ENCODE measurements at places on chromosomes 2 and 18.

DNA sequence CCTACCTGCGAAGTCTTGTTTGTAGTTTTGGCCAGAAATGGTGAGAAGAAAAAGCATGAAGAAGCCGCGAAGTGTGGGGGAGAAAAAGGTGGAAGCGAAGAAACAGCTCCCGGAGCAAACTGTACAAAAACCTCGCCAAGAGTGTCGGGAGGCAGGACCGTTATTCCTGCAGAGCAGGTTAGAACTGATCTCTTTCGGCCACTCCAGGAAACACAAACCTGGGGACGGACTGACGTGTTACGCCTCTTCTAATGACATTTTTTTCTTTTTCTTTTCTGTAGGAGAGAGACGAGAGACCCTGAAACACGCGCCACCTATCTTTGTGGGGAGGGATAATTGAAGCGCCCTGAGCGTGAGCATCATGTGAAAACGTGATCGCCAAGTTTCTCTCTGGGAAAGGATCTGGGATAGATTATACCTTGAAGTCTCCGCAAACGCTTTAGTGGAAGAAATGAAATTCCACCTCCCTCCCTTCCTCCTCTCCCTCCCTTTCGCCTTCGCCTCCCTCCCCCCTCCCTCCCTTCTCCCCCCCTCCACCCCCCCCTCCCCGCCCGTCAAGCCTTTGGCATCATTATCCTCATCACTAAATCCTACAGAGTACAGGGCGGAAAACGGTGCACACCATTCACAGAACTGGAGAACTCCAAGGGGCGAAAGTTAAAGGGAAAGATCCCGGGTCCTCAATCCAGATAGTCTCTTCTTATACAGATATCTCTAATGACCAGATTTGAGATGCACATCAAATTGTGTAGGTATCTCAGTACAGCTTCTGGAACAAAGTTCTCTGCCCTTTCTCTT lies at the start of gene ZEB2:
Gene ZEB2, minus strand, starts transcription at position 186 of the 798 bp plus-strand sequence. CDS start 2,769 bp downstream, outside the sequence.
- DNase-seq: no peak

GRCh38 chr2:217832987-217833386 lies 169.8 kb downstream of the TNS1 start:
- DNase-seq: no peak

DNA sequence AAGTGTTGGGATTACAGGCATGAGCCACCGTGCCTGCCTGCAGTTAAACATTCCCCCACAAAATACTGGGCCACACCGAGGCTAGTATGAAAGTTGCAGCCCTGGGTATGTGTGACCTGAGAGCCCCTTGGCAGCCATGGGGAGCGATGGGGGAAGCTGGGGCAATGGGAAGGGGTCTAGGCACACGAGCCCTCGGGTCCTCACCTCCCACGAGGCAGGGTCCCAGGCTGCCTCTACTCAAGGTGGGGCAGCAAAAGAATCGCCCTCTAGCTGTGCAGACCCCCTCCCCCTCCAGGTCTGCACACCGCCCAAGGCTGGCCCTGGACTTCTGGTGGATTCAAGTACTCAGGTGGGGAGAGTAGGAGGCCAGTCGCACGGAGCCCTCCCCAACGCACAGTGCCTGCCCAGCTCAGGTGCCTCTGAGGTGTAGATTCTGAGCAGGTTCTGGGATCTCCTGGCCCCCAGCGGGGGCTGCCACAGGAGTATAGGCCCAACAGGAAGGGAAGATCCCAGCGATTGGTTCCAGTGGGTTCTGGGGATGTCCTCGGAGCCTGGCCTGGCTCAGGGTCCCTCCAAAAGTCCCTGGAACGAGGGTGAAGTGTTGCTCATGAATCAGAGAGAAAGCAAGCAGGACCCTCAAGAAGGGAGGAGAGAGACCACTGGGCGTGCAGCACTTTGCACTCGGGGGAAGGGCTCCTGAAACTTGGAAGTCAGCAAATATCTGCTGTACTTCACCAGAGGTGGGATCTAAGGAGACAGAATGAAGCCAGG lies 2.6 kb downstream of the GPR35 start:
- no peak for DNase-seq

- DNase-seq: no peak
These were observed 239.1 kb downstream of the KCNS3 start for GRCh38 chr2:18117592-18117991.

DNA sequence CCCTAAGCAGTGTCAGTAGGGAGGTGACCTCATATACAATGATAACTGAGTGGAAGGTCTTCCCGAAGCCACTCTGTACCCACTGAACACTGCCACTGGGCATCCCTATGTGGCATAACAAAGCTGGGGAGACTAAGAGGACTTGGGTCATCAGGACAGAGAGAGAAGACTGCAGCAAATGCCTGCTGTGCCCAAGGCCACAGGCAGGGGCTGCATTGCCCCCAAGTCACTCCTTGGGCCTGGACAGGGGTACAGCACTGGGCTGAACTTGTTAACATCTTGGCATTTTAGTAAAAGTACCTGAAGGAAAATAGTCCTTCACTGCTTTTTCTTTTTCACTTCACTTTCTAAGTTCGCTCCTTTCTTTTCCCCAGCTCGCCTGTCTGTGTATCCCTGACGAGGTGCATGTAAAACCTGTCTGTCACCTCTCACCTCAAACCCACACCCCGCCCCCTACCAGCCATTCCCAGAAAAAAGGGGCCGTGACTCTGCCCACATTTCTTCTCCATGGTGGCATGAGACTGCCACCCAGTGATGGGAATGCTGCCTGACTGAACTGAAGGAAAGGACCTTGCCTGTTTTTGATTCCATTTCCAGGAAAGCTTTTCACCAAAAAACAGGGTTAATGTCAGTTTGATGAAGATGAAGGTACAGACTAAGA lies 62.9 kb downstream of the MTHFD2 start:
- no peak for DNase-seq

GRCh38 chr2:70553334-70553583 lies 367 bp downstream of the TGFA start:
- DNase-seq: no peak

GRCh38 chr2:160513120-160513519 lies 19.5 kb upstream of the RBMS1 start:
- DNase-seq: no peak

GRCh38 chr2:126656431-126657147 lies 631 bp downstream of the GYPC start:
- DNase-seq: no peak

GRCh38 chr18:32201948-32202672 lies 12.3 kb downstream of the MEP1B start:
- DNase-seq: no peak

DNA sequence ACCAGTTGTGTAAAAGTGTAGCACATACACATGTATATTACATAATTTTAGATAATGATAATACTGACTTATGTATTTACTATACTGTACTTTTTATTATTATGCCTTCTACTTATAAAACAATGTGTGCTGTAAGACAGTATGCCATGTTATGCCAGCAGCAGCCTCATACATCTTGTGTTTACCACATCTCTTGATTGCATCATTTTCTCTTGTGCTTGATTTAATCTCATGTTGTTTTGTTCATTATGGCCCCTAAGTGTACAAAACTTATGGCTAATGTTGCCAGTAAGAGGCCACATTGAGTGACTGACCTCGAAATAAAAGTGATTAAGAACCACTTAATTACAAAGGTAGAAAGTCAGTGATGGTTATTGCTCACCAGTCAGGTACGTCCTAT lies 128.0 kb upstream of the SP5 start:
- no peak for DNase-seq

DNA sequence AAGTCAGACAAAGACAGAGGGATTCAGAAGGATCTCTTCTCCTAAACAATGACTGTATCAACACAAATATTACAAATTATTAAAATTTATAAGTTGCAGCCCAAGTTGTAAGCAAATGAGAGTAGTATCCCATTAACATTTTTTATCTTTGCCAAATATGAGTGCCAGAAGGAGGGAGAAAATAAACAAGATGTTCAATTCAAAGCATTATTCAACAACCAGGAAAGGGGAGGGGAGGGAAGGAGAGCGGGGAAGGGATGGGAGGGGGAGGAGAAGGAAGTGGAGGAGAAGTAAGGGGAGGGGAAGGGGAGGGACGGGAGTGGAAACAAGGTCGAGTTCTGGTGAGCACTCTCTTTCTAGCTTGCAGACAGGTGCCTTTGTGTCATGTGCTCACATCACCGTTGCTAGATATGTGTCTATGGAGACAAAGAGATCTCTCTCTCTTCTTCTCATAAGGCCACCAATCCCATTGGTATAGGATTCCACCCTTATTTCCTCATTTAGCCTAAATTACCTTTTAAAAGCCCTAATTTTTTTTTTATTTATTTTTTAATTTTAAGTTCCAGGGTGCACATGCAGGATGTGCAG lies 679.6 kb upstream of the CHAC2 start:
- DNase-seq: no peak

- no peak for DNase-seq
These were observed 105.8 kb upstream of the OTOS start for GRCh38 chr2:240246173-240246820.
